ENCODE measurements at places on chromosomes 13 and 19.

DNA sequence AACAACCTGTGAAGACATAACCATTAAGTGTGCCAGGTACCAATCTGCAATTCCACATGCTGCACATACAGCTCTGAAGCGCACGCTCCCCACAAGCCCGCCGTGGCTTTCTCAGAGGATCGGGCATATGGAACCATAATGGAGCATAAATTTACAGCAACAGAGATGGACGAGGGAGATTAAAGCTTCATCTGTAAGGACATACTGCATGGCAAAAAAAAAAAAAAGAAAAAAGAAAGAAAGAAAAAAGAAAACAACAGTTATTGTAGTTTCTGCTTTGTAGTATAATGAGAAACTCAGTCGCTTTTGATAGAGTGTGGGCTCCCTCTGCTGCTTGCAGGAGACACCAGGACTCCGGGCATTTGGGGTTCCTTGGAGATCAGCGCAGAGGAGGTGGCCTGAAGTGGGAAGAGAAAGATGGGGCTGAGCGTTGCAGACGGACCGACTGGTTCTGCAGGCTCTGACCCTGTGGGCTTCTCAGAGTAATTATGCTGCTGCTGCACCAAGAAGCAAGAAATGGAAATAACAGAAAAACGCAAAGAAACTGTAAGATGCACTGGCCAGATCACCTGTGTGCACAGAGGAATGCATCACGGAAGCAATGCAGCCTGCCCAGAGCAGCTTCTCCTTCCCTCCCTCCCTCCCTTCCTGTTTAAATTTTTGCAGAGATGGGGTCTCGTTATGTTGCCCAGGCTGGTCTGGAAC lies 10.8 kb upstream of the PDCD5 start:
- DNase-seq = peak; percentile 70

- DNase-seq = peak; percentile 13
These were observed 766 bp downstream of the CEBPG start for GRCh38 chr19:33374236-33374714.

- DNase-seq = no peak
These were observed 54.0 kb upstream of the GTF3A start for GRCh38 chr13:27370305-27370872.

DNA sequence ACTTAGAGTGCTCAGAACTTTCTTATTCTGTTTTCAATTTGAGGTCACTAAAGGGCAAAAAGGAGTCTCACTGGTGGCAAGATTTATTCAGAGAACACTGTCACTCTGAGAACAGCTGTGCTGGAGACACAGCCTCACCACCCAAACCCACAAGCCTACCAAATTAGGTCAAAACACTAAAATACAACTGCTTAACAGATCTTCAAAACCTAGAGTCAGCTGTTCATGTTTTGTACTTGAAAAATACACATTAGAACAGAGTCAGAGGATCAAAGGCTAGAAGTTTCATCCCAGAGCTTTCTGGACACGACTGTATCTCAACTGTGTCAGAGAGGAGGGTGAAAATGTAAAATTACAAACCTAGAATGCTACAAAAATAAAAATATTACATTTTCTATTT lies 89.3 kb downstream of the MIPEP start:
- DNase-seq = peak; percentile 29

DNA sequence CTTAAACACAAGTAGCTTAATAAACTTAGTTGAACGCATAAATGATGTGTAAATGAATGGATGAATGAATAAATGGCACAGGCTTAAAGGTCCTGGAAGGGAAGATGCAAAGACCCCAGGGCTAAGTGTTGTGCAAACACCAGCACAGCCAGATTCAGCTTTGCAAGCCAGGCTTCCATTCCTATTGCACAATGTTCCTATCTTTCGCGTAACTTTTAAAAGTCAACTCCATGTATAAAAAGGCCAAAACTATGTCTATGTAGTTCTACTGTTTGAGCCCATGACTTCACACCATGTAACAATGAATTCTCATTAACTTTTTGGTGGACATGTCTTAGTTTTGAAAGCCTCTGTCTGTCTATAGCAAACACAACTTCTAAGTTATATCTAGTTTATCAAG lies 226.0 kb downstream of the NALCN start:
- DNase-seq = no peak

DNA sequence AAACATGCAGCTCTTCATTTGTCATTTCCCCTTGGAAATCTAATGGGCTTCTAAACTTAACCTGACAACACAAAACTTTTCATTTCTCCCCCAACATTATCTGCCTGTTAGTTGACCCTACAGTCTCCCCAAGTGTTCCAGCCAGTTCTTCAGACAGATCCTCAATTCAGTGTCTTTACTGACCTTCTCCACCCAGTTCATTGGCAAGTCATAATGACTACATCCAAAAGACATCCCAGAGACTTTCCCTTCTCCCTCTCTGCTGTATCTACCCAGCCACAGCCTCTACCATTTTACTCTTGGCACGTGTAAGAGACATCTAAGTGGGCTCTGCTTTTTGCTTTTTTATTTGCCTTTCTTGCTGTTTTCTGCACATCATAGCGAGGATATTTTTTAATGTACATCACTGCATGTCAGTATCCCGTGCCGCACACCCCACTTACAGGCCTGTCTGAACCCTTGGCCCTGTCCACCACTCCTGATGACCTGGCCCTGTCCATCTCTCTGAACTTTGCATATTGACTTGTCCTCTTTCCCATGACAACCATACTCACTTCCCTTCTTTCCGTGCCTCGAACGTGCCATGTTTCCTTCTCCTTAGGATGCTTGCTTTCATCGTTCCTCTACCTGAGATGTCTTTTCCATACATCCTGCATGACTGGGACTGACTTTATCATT lies 391.9 kb downstream of the IRS2 start:
- DNase-seq = no peak

DNA sequence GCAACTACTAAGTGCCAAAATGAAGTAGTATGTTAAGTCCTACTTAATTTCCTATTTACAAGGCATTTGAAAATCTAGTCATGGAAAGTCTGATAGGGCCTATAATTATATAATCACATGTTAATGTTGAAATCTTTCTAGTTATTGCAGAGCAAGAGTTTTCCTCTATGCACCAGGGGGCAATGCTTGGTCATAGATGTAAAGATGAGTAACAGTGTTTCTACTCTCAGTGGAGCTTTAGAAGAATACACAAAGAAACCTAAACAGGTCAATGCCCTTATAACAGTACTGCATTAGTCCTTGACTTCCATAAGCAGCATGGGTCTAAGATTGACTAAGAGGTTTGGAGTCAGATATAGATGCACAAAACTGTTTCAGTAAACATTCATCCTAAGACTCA lies 218.7 kb downstream of the KCTD12 start:
- peak; percentile 24 for DNase-seq

- DNase-seq = no peak
These were observed 277.5 kb downstream of the NHLRC3 start for GRCh38 chr13:39315796-39316195.

- DNase-seq = no peak
These were observed 45.1 kb downstream of the DCLK1 start for GRCh38 chr13:36086117-36086516.

DNA sequence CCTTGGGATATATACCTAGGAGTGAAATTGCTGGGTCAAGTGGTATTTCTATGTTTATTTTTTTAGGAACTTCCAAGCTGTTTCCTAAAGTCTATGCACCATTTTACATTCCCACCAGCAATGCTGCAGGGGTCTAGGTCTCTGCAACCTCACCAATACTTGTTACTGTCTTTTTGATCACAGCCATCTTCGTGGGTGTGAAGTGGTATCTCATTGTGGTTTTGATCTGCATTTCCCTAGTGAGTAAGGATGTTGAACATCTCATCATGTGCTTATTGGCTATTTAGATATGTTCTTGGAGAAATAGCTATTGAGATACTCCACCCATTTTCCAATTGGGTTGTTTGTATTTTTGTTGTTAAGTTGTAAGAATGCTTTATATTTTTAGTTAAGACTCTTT lies 2.7 kb downstream of the OR10H2 start:
- no peak for DNase-seq

DNA sequence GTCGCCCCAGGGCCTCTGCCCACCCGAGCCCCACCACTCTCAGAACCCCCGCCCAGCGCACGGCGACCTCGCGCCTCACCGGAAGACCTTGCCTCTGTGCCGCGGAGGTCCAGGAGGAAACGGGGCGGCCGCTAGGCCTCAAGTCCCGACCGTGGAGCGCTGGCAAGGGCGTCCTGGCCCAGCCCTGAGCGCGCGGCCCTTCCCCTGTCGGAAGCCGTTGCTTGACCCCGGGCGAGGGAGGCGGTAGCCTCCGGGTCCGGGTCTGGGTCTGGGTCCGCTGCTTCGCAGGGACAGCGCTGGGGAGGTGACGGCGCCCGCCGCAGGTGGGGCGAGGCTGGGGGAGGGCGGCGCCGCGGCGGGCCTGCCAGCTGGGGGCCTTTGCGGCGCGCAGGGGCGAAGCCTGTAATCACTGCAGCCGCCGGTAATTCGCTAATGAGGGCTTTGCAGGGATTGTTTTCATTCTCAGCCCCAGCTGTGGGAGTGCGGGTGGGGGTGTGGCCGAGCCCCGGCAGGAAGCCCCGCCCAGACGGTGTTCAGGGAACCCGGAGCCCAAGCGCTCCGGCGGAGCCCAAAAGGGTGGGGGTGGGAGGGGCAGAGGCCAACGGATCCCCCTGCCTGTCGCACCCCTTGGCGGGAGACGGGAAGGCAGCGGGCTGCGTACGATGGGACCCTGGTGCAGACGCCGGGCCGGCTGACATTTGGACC lies 8.6 kb downstream of the C19orf25 start:
- DNase-seq = peak; percentile 80

DNA sequence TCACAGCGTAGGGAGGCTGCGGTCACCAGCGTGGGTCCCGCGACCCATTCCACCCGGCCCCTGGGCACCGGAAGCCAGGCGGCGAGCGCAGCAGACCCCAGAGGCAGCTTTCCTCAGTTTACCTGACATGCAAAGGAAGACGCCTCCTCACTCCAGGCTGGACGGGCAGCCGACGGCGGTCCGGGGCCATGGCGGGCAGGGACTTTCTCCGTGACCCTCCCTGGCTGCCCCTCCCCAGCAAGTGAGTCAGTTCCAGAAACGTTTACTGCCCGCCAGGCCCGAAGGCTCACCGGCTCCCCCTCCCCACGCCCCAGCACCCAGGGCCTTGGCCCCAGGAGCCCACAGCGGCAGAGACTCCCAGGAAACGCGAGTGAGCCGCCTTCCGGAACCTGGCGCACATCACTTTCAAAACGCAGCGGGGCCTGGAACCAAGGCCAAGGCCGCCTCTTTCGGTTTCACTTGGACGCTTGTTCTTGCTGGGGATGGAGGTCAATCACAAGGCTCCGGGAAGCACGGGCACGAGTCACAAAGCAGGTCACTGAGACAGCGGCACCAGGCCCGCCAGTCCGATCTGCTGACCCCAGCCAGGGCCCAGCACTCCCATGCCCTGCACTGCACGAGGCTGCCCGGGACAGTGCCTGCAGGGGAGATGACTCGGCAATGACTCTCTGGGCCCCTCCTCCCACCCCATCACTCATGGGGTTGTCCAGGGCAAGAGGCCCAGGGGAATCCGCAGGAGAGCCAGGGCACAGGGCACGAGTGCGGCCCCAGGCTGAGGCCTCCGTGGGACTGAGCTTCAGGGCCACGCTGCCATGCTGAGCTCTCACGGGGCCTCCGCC lies 5.3 kb downstream of the SBNO2 start:
- no peak for DNase-seq

DNA sequence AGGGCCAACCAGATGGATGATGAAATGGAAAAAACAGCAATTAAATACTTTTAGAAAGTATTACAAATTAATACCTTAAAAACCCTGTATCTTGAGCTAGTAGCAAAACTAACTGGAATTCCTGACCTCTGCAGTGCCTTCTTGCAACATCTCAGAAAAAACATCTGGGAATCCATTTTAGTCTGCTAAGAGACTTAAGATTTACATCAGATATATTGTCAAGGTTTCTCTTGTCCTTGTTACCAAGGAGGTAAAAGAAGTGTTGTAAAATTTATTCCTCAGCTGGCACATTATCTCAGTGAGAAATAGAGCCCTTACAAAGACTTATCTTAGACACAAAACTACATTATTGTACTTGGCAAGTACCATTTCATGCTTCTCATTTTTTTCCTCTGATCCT lies 18.5 kb downstream of the KCNRG start:
- no peak for DNase-seq

DNA sequence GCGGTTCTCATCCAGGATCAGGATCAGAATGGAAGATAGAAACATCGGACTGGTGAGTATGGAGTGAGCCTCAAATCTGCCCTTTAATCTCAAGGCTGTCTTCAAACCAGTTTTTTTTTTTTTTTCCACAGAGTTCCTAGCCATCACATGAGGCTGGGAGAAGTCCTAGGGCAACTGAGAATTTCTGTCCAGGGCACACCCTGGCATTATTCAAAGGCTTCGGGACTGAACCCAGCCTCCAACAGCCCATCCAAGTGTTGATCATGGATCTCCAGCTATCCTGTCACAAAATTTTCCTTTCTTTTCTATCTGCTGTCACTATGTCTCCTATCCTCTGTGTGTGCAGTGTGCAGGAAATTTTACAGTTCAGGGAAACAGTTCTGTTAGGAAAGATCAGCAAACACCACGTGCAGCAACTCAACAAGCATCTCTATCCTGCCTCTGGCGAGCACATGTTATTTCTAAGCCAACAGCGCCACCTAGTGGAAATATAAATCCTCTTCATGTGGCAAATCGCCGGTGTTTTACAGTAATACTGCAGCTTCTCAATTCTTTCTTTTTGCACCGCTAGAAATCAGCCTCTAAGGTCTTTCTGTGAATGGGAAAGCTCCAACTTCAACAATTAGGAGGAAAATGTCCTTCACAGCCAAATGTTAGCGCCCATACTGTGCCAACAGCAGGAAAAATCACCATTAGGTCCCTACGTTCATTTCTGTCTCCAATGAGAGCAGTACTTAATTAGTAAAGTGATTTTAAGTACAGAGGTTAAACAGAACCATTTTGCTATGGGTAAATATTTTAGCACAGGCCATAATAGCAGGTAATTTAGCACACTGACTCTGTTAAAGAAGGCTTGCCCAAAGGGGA lies 21.4 kb upstream of the ZNF181 start:
- DNase-seq = peak; percentile 82

GRCh38 chr13:98083936-98084335 lies 59.0 kb upstream of the FARP1 start:
- DNase-seq = no peak

DNA sequence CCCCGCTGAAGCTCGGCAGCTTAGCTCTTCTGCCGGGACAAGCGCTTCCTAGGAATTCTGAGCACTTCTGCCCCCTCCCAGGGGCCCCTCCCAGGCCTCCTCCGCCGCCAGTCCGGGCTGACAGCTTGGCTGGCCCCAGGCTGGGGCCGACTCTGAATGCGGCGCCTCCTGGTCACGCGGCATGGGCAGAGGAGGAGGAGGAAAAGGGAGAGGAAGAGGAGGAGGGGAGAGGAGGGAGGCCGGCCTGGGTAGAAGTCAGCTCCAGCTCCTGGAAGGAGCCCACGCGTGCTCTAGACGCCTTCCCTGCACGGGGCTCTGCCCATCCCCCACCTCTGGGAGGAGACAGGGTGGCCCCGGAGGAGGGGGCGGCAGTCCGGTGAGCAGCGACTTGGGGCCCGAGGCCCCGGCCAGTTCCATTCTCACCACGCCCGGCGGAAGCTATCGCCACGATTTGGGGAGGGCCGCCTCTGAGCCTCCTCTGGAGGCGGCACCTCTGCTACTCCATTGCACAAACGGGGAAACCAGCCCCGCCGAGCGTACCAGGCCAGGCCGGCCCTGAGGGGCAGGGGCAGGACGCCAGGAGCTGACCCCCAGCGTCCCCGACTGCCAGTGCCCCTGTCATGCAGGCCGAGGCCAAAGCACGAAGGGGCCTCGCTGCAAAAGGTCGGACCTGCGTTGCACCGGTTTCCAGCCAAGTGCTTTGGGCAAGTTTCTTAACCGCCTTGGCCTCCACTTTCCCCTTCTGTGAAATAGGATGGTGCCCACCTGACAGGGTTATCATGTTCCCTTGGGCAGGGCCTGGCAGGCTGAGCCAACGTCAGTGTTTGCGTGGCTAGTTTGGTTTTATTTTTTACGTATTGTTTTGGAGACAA lies 31.6 kb downstream of the CCNE1 start:
- DNase-seq = no peak

Data from CD4-positive, alpha-beta T cell treated with Interleukin-17A for 1 hour (primary cell).